NCI-H1930 (cell line): ENCODE measurements at places on chromosomes 4 and X.

- no peak for DNase-seq
These were observed 125.4 kb upstream of the CHRDL1 start for GRCh38 chrX:110920991-110921390.

GRCh38 chr4:121114756-121115155 is 42.4 kb upstream of the NDNF start:
- DNase-seq, result no peak

DNA sequence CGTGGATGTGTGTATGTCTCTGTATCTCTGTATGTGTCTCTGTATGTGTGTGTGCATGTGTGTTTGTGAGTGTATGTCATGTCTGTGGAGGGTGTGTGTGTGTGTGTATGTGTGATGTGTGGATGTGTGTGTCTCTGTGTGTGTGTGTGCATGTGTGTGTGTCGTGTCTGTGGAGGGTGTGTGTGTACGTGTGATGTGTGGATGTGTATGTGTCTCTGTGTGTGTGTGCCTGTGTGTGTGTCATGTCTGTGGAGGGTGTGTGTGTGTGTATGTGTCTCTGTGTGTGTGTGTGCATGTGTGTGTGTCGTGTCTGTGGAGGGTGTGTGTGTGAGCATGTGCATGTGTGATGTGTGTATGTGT is 51.6 kb upstream of the ADRA2C start:
- DNase-seq, result no peak

DNA sequence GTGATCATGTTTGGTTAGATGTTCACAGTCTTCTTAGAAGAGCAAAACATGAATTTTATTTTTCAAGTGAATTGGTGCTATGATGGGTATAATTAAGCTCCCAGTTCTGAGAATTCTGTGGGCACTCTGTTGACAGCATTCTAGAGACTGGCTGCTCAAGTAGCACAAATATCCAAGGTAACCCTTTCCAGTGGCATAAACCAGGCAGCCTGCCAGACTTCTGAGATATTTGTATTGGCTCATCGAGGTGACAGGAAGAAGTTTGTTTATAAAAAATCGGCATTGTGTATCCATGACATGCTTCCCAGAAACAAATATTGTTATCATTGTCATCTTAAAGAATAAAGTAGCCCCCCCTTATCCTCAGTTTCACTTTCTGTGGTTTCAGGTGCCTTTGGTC is 28.3 kb downstream of the LANCL3 start:
- DNase-seq, result no peak

DNA sequence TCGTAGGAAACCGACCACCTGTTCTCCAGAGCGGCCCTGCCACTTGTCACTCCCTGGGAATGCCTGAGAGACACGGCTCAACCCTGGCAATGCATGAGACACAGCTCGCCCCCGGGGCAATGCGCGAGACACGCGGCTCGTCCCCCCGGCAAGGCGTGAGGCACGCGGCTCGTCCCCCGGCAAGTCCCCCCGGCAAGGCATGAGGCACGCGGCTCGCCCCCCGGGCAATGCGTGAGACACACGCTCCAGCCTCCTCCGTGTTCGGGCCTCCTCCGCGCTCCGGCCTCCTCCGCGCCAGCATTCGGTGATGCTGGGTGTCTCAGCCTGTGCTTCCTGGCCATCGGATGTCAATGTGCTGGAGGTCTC is 27.5 kb upstream of the CPLX1 start:
- no peak for DNase-seq

- DNase-seq, result no peak
These were observed 1862.5 kb upstream of the TENM3 start for GRCh38 chr4:180380733-180381132.

DNA sequence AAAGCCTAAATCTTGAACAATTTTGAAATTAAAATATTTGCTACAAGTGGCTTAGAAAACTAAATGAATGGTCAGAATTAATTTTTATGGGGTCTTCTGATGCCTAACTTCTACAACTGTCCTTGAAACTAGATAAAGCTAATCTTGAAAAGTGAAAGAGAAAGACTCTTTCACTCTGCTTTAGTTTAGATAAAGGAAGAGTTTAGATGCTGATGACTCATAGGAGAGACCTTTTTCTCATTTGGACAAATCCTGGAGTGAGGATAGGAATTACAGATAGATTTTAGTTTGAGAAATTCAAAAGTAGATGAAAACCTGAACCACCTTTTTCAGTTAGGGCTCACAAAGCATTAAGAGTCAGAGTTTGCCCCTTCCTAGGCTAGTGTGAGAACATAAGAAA is 342.3 kb upstream of the GRID2 start:
- DNase-seq, result no peak

DNA sequence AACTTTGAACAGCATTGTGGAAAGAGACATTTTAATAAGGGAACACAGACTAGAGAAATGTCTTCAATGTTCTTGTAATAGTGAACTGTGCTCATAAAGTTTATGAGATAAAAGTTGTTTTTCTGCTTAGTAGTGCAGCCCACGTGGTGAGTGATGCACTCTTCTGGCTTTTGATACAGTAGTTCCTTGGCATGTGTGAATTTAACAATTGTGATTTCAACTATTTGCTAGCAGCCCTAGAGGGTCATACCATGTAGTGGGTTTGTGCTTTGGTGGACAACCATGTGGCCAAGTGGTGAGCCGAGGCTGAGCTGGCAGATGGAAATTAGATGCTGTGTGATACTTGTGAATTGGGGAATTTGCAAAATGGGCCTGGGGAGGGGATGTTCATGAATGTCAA is 116.2 kb upstream of the SLC4A4 start:
- no peak for DNase-seq

DNA sequence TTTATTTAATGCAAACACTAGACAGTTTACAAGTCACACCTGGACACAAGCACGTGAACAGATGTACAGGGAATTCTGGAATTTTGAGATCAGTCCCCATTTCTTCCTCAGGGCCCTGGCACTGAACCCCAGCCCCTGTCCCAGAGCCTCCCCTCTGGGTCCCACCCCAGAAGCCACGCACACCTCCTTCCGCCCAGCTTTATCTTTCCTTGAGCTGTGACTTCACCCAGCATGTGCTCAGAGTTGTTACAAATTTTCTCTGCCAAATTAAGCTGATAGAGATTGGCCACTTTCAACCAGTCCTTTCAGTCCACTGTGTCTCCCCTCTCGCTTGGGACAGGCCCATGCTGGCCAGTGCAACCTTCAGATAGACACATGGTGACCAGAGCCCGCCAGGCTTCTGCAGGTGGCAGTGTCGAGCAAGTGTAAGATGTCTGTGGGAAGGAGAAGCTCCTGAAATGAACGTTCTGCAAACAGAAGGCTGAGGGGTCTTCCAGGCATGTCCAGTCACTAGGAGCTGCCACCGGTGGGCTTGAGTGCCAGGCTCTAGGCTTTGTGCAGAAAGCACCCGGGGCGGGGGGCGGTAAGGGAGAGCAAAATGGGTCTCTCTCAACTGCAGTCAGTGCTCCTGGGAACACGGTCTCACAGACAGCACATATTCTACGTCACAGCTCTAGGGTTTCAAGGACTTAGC is 73.3 kb downstream of the MTMR1 start:
- no peak for DNase-seq

DNA sequence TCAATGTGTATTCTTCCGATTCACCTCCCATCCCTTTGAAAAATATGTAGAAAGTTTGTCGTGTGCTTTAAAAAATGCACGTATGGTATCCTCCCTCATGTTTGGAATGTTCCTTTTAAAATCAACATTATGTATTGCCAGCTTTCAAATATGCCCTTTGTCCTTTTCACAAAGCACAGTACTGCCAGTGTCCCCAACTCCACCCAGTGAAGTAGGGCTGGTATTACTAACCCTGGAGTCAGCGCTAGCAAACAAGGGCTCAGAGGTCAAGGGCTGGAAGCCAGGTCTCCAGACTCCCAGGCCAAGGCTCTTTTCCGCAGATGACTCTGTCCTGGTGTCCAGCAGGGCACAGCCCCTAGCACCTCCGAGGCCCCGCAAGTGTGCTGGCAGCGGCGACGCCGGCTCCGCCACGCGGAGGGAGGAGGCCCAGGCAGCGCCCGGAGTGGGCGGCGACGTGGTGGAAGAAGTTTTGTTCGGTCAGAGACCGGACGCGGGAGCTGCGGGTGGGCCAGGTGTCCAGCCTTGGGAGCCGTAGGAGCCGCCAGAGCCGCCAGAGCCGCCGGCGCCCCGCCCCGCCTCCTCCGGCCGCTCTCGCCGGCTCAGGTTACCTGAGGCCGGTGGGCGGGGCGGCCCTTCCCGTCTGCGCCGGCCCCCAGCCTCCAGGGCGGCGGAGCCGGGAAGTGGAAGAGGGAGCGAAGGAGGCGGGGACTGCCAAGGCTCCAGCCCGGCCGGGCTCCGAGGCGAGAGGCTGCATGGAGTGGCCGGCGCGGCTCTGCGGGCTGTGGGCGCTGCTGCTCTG is at the start of gene IL13RA1:
IL13RA1 (plus strand) TSS at position 720 of the 799 bp plus-strand sequence; CDS start at position 753, 33 bp downstream.
- peak; percentile 82 for DNase-seq

DNA sequence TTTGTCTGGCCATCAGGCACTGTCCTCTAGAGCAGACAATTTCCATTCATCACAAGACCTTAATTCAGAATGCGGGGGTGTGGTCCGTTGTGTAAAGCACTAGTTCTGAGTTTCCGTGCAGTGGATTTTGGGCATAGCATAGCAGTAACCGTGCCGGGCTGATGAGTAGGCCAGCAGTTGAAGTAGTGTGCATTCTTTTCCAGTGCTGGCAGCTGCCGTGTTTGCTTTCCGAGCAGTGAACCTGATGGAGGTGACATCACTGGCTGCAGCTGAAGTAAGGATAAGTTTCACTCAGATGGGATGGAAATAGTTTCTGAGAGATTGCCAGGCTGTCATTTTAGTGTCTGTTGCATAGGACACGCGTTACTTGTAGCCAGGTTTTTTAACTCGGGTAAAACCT is 107.0 kb upstream of the STIM2 start:
- DNase-seq, result no peak

GRCh38 chr4:158824425-158825274 is 55.8 kb downstream of the FNIP2 start:
- DNase-seq, result no peak

GRCh38 chr4:95500361-95500760 is 48.4 kb downstream of the UNC5C start:
- no peak for DNase-seq

DNA sequence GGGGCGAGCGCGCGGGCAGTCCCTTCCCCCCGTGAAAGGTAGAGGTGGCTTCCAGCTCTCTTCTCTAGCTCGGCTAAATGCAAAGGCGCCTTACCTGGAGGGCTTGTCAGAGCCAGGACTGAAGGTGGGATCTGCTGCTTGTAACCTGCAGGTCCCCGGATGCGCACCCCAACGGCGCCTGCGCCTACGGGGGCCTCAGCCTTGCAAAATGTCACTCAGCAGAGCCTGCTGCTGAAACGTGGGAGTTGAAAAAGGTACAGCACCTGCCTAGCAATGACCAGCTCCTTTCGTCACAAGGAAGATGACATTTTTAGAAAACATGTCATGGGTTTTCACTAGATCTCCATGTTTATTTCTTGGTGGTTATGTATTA is 583 bp downstream of the ABHD18 start:
- peak; percentile 45 for DNase-seq

DNA sequence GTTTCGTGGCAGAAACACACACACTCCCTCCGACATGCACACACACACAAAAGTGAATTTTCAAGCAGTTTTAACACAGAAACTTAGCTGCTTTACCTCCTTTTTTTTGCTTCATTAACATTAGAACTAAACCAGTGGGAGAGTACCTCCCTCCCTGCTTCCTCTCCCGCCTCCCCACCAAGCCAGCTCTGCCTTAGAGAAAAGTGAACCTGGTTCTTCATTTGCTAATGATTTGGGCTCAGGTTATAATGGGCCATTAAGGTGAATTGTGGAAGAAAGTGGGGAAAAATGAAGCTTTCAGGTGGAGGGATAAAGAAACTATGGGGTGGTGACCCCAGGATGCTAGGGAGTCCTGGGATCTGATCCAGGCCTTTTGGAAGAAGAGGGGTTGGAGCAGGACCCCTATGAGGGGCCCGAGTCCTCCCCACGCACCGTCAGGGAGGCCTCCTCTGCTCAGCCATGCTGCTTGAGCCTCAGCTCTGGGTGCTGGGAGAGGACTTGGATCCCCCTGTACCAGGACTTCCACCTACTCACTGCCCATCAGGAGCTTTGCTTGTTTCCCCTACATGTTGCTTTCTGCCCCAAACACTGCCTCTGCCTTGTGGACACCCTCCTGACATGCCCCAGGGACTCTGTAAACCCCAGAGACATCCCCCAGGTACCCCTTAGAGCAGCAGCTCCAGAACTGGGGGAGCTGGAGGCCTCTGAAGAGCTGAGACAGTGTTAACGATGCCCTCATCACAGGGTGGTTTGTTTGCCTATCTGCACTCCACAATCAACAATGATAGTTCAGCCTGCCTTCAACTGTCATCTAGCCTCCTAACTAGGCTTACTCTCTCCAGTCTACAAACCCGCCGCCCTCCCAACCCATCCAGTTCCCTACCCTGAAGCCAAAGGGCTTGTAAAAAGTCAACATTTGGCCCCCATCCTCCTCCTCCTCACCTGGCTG is 6.5 kb upstream of the JADE1 start:
- DNase-seq, result no peak

DNA sequence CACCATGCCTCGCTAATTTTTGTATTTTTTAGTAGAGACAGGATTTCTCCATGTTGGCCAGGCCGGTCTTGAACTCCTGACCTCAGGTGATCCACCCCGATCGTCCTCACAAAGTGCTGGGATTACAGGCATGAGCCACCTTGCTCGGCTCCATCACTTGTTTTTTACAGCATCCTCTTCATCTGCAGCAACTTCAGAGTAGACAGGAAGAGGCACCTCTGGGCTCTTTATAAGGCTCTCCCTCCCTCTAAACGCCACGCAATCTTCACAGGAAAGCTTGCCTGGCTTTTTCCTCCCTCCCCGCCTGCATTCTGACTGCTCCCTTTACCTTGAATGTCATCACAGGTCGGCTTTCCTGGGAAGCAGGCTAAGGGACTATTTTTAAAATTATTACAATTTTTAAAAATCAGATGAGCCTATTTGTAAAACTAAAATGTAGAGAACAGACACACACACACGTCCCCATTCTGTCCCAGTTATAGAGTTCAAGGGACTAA is 111.5 kb upstream of the LDB2 start:
- DNase-seq, result no peak

DNA sequence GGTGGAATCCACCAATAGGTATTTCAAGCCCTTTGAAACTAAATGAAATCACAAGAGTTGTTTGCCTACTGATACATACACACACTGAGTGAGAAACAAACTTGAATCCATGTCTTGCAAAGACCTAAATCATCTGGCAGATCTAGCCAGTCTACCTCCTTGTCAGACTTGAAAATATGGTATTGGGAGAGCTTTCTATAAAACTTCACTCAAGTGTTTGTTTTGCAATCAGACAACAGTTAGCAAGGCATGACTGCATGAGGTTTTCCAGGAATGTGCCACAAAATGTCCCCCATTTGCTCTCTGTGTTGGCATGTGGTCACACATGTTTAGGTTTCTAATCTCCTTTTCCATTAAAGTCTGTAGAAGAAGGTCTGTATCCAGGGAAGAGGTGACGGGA is 52.4 kb downstream of the MAP3K15 start:
- no peak for DNase-seq

DNA sequence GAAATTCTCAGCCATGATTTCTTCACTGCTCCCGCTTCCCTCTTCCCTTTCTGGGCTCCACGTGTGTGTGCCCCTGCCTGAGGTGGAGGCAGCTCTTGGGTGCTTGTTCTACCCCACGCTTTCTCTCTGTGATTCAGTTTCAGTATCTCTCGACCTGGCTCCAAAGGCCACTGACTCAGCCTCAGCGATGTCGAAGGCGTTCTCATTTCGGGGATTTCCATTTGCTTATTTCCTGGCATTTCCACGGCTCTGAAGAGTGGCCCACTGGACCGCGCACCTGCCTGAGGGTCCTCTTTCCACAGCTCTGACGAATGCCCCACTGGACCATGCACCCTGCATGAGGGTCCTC is 52.4 kb downstream of the GAK start:
- DNase-seq, result no peak
